ENCODE measurements at places on chromosomes 1 and 21. TPM values are rescaled to one million over a fixed set of nuclear protein-coding genes. Genes with fewer than 3 reads are reported as not detected.

Gene SPRR3
- total RNA-seq = not detected

Gene VASH2
- not detected for total RNA-seq

Gene HLCS
- total RNA-seq = 9.7 TPM

Gene UTS2
- total RNA-seq = 0.60 TPM

Gene KLHDC8A
- not detected for total RNA-seq

Gene SLFNL1
- 0.14 TPM for total RNA-seq

Gene ARHGEF16
- not detected for total RNA-seq

Gene SPRR2F
- not detected for total RNA-seq

Gene SPRR2G
- total RNA-seq = not detected

Gene OR6N1
- not detected for total RNA-seq

Gene S100A3
- not detected for total RNA-seq

Gene ZBED6
- 25.0 TPM for total RNA-seq

Gene CLEC20A
- total RNA-seq = not detected

Gene SLC45A1
- 0.75 TPM for total RNA-seq

Gene CDCA8
- 0.62 TPM for total RNA-seq

Gene CLDN17
- not detected for total RNA-seq

Gene BEST4
- 1.5 TPM for total RNA-seq

Gene CCNL2
- total RNA-seq = 328 TPM

Gene CD5L
- not detected for total RNA-seq

Gene NUF2
- total RNA-seq = 2.5 TPM

Gene FOXJ3
- total RNA-seq = 89.3 TPM

Gene CFHR4
- total RNA-seq = not detected

Gene LCE1B
- not detected for total RNA-seq

Gene AADACL4
- total RNA-seq = not detected

Gene FNDC10
- total RNA-seq = 1.1 TPM

Gene CFHR2
- not detected for total RNA-seq

Gene EDARADD
- total RNA-seq = 1.2 TPM

Gene DCST2
- 0.52 TPM for total RNA-seq

Gene NT5C1A
- total RNA-seq = 0.31 TPM

Gene LEPR
- 0.49 TPM for total RNA-seq

Gene FAM151A
- not detected for total RNA-seq

Gene C2CD2
- total RNA-seq = 7.8 TPM

Measured in CD8-positive, alpha-beta T cell (primary cell).